COR-L47 (cell line): ENCODE measurements at places on chromosomes 3 and 15.
A peak's percentile ranks its signal among the peaks of the same experiment; 100 is the strongest.

DNA sequence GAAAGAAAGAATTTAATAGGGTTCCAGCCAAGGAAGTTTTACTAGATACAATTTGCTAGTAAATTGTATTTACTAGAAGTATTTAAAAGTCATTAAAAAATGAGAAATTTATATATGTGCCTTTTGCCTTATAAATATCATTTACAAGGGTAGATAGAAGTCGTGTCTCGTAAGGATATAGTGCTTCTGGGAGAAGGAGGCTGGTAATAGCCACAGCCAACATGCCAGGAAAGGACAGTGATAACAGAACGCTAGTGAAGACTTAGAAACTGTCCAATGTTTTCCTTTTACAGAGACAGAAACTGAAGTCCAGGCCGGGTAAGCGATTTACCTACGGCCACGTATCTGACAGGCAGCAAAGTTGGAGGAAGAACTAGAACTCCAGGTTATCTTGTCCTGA lies 113.5 kb upstream of the LRRN1 start:
- DNase-seq = no peak

DNA sequence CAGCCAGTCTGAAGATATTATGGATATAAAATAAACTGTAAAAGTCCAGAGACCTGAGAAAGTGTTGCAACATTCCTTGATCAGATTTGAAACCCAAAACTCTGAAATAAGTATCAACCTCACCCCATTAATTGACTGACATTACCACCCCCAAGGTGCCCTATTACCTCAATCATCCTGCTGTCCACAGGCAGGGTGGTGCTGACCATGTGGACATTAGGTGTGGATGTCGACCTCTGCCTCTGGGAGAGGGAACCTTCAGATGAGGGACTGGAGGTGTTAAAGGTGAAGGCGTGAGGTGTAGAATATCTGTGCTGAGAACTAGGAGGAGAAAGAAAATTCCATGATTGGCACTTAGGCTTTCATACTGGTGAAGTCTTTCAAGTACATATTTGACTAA lies 47.1 kb downstream of the MKRN2 start:
- no peak for DNase-seq

GRCh38 chr3:157312376-157312745 lies 124.3 kb upstream of the PTX3 start:
- no peak for DNase-seq

DNA sequence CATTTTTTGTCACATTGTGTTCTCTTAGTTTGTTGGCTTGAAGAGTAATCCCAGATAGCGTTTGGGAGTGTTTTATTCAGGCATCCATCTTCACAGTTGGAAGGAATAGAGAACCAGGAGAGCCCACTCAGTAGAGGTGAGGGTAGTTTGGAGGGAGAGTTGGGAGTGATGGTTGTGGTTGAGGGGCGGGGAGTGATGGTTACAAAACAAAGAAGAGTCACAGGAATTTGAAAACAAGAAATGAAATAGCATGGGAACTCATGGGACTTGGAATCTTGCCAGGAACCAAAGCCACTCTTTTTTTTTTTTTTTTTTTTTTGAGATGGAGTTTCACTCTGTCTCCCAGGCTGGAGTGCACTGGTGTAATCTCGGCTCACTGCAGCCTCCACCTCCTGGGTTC lies 36.3 kb downstream of the DUT start:
- DNase-seq = no peak

DNA sequence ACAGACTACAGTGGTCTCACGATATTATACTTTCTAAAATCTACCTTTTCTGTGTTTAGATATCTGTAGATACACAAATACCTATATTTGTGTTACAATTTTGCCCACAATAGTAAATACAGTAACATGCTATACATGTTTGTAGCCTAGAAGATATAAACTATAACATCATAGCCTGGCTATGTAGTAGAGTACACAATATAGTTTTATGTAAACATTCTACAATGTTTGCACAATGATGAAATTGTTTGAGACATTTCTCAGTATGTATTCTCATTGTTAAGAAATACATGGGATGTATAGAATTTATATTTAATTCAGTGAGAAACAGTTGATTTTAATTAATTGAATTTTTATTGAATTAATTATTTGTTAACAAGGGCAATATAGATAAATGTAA lies 1367.0 kb downstream of the OTOL1 start:
- no peak for DNase-seq

DNA sequence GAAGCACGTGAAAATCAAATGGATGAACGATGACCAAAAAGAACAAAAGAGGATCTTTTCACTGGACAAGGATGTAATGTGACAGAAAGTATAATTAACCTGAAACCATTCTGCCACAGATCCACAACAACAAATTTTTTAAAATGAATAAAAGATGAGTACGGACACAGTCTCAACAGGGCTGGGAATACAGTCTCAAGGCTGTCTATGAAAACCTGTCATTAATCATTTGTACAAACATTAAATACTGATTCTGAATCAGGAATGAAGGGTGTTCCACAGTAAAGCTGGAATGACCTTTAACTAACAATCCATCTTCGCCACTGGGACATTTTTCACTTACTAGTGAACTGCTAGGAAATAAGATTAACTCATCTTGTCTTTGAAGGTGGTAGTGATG lies 506.9 kb upstream of the ADAMTS9 start:
- DNase-seq = no peak

DNA sequence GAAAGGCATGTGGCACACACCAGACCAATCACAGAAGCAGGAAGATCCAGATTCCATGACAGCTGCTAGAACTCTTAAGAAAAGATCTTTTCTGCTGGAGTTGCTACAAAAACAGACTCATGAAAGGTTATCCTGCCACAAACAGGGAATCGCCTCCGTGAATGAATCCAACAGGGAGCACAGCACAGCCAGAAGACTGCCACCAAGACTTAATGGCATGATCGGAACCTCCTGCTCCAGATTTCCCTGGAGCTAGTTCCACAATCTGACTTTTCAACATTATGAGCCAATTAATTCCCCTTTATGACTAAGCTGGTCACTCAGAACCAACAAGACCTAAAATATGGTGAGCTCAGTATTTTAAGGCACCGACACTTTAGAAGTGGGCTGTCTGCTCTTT lies 232.5 kb downstream of the FOXP1 start:
- no peak for DNase-seq

DNA sequence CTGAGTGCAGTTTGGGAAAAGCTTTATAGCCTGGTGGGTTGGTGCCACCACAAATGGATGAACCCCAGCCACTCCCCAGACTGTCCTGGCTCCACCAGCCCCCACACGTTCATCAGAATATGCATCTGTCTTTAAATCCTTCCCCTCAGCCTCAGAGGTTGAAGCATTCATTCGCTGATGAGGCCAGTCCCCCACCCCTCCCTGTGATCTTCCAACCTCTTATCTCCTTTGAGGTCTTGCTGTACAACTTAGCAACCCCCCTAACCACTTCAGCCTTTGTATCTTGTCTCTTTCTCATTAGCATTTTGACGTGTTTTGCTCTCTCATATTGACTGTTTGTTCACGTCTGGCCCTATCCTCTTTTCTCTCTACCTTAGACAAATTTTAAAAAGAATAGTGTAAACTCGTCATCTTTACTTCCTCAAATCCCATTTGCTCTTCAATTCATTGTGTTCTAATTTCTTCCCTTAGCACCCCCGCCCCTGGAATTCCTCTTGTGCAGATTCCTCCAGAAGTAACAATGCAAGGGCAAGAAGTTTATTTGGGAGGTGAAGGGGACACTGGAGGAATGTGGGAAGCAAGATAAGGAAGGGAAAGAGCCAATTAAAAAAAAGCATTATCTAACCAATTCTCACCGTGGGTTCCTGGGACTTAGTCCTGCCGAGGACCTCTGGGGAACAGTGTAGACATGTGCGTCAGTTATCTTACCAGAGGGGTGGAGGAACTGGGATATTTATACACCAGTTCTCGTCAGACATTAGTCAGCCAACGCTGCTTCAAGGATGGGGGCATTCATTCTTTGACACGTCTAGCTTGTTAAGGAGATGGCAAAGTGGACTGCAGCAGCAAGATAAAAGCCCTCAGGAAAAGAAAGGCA lies 38.6 kb downstream of the MOBP start:
- DNase-seq = no peak

- DNase-seq = peak; percentile 39
Observed at GRCh38 chr15:76840830-76841460, 64.2 kb downstream of the SCAPER start.

- no peak for DNase-seq
Observed at GRCh38 chr3:189092547-189092946, 79.2 kb upstream of the TPRG1 start.

DNA sequence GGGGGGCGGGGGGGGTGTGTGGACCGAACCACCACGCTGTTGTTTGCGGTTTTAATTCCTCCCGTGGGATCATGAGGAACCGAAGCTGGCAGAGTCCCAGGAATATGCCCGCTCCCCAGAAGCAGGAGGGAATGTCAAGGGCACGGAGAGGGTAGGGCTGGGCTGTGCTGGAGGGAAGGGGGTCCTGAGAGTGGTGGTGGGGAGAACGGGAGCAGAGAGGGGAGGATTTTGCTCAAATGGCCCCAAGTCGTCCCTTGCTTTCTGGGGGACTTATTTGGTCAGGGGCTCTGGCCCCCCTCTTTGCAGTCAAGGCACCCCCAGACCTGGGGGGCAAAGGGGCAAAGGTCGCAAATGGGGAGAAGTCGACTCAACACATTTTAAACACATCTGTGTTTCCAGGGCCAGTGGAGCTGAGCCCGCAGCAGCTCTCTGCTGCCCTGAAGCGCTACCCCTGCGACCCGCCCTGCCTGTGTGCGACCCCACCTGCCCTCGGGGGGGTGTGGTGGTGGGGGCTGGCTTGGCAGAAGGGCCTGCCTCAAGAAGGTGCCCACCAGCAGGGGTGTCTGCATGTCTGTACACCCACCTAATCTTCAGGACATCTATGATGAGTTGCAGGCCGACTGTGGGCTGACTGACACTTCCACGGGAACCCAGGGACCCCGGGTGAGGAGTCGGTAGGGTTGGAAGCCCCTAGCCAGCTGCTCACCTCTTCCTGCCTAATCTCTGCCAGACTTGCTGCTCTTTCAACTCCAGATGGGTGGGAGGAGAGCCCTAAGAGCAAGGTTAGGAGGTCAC lies 602 bp upstream of the ATP2B2 start:
- no peak for DNase-seq

- no peak for DNase-seq
Observed at GRCh38 chr15:54990793-54991192, 205.9 kb downstream of the RSL24D1 start.

GRCh38 chr15:98957655-98958054 lies 49.9 kb downstream of the PGPEP1L start:
- DNase-seq = no peak

DNA sequence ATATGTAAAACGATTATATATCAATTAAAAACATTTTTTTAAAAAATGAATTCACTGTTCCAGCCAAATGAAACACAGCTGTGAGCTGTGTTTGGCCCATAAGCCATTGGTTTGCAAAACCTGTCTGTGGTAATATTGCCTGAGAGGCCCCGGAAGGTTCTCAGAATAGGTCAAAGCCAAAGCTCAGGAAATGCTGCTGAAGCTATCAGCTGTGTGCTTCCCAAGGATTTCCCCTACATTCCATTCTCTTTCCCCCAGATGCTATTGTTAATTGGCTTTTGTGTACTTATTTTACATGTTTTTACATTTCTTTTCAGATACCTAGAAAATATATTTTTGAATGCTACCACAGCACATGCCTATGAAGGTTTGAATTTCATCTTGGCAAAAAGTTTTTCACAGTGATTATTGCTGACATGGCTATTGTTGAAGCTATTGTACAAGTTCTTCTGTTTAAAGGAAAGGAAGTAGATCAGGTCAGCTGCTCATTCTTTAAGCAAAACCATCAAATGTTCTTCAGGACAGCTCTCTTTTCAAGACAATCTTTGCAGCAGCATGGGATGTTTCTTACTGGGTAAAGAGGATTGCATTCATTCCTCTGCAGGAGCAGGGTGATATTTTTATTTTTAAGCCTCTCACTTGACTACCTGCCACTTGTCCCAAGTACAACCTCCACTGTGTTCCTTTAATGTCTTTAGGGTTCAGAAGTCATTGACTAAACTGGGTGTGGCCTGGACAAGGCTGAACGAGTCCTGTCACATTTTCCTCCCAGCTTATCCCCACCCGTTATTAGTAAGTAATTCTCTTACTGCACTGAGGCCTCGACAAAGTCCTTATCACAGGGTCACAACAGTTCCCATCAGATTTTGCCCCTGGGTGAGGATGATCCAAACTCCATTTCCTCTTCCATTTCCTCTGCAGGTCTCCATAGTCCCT lies 26.3 kb upstream of the BNC1 start:
- no peak for DNase-seq

DNA sequence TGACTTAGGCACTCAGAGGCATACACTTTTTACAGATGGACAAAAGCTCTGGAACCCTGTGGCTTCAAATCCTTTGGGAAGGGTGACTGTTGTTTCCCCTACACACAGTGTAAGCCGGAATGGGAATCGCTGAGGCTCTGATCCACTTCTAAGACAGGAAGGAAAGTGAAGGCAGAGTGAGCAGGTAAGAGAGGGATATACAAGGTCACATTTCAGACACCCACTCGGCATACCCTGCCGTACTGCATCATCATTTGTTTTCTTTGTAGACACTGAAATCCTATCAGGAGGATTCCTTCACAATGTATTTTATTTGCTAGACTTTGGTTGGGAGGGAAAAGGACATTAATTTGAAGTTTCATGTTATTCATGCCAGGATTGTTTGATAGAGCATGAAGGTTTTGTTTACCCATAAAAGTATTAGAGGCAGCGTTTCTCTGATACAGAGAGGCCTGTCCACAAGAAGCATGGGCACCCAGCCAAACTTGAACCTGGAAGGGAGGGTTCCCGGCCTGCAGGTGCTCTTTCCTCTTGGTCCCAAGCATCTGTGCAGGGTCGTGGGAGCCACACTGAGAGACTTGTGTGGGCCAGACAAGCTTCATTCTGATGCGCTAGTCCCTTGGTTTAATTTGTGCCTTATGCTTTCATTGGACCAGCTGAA lies 21.9 kb upstream of the POLR2M start:
- DNase-seq = no peak

DNA sequence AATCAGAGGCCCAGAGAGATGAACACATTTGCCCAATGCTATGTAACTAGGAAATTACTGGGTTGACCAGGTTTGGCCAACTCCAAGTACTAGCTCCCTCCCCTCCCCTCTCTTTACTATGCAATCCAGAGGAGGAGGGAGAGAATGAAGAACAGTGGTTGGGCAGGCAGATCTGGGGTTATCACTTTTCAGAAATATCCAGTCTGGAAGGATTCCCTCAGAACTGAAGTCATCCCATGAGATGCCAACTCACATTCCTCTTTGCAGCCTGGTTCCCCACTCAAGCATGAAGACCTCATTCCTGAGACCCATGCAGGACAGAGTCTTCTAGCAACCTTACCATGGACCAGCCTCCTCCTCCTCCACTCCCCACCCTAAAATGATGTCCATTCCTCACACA lies 201.1 kb downstream of the TLE3 start:
- no peak for DNase-seq
